CD4-positive, alpha-beta T cell treated with Interleukin-15 for 4 hours (primary cell): ENCODE measurements at places on chromosomes 1 and 21.

DNA sequence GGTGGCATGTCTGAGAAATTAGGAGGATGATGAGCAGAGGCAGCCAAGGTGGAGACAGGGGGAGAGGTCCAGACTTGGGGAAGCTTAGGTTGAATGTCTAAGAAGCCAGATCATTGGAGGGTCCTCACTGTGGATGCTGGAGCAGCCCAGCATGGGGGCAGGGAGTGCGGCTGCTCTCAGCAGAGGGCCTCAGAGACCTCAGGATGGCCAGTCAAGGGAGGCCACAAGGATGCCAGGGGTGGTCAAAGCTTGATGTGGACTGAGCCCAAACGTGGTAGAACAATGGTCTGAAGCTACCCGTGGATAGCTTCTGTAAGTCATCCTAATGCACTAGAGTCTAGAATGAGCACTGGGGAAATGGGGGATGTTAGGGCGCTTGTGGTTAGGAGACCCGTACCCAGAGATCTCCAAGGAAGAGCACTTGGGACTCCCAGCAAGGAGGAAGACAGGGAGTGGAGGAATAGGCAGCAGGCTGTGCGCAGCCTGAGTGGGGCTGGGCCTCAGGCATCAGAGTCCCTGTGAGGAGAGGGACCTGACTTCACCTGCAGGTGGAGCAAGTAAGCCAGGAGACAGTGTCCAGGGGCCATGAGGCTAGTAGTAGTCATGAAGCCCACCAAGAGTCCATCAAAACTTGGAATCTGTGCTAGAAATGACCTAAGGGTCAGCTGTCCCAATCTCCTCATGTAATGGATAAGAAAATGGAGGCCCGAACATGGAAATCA, 4.3 kb upstream of the S100A9 start:
- DNase-seq, result no peak

DNA sequence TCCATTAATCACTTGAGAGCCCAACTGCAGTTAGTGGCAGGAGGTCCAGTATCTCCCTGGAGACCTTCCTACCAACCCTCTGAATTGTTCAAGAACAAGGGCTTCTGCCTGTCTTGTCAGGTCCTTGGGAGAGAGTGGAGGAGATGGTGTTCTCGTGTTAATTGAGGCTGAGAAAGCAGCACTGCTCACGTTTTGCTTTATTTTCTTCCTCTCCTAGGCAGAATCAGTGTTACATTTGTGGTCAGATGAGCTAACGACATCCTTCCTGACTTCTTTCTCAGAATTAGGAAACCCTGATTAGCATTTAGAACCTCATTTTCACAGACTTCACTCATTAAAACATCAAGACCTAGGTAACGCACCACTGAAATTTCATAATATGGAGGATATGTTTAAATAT, 26.4 kb upstream of the LRIG2 start:
- DNase-seq, result peak; percentile 59

GRCh38 chr1:156342166-156342955, 4.0 kb downstream of the TSACC start:
- no peak for DNase-seq

- no peak for DNase-seq
Measured at GRCh38 chr21:39484711-39485276, 33.0 kb downstream of the SH3BGR start.

DNA sequence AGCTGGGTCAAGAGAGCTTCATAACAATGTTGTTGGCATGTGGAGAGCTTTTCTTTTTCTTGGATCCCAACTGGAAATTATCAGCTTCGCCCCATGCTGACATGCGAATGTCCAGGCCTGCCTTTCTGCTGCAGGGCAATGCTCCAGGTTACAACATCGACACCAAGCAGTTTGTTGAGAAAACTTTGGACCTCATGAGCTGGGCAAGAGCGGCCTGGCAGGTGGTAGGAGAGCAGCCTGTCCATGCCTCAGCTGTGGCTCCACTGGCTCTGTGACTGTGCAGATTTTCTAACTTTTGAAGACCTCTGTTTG, 41.4 kb downstream of the MTARC1 start:
- DNase-seq, result no peak

GRCh38 chr1:15851210-15852035, 3.9 kb downstream of the SPEN start:
- DNase-seq, result no peak

- no peak for DNase-seq
Measured at GRCh38 chr1:24553931-24554330, 2.0 kb upstream of the NCMAP start.

DNA sequence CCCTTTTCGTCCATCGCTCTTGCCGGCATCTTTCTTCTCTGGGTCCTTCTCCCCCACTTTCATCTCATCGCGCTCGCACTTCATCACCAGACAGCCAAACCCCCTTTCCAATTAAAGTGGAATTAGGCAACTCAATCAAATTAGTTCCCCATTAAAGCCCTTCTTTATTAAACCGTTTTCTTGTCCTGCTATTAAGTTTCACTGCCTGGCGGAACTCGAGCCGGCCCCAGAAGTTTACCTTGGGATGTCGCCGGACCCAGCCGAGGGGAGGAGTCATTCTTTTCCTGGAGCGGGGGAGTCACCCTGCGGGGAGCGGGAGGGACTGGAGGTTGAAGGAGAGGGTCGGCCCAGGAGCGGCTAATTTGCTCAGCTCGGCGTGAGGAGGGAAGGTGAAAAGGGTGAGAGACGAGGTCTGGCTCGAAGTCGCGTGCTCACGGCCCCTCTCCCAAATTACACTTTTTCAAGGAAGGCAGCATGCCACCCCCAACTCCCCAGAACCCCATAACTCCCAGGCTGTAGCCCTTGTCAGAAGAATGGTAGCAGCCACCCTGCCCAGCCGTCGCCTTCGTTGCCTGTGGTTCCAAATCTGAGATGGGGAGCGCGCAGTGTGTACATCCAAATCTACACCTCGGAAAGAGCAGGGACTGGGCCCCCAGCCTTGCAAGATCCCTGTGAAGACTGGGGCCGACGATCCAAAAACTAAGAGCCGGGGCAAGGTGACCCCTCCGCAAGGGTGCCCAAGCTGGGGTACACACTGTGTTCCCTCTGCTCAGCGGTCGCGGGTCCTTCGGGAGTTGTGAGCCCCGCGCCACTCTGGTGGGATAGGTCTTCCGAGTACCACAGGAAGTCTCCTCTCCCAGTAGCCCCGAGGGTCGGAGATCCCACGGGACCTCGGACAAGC, 6.4 kb downstream of the DMRTA2 start:
- no peak for DNase-seq

- no peak for DNase-seq
Measured at GRCh38 chr1:86423473-86423872, 498 bp upstream of the CLCA2 start.

DNA sequence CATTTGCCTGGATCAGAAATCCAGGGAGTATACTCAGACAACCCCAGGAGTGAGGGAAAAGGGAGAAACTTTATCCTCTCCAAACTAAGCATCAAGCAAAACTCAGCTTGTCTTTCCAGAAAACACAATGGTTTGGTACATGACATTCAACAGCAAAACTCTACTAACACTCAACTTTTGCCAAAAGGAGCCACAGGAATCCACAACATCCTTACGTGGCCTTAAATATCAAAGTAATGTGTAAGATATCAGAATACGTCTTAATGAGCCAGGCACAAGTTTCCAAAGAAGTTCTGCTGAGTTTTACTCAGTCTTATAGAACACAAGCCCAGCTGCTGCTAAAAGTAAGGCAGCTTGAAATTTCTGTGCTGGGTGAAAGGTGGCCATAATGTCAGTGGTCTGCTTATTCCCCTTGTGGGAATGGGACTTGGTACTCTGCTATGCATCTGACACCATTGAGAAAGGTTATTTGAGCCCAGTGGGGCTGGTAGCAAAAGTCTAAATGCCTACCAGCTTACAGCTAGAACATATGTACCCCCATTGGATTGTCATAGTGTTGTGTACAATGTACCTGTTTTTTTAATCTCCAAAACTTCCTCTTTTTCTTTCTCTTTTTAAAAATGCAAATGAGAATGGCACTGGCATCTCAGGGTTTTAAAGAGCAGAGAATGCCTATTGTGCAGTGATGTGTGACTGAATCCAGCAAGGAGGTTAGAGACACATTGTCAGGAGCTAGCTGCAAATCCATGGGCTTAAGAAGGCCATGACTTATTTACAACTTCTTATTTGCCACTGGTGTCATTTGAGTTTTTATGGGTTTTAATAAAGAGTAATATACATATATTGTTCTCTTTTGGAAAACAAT, 62.0 kb upstream of the ST6GALNAC3 start:
- no peak for DNase-seq

GRCh38 chr1:199084293-199084692, 445.5 kb downstream of the PTPRC start:
- no peak for DNase-seq

DNA sequence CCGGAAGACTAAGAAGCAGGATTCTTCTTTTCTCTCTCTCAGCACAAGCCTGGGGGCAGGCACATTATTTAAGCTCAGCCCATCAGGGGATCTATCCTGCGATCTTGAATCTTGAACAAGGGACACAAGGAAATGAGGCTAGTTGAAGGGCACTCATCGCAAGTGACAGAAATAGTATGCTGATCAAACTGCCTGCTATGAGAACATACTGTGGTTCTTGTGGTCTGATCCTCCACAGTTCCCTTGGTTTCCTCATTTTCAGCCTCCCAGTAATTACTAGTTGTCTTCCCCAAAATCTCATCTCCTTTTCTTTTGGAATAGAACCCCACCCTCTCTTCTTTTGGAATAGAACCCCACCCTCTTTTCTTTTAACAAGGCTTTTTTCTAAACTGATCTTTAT, 6.5 kb downstream of the ANKRD45 start:
- no peak for DNase-seq

GRCh38 chr1:26084091-26084561, 16.7 kb upstream of the TRIM63 start:
- DNase-seq, result no peak

DNA sequence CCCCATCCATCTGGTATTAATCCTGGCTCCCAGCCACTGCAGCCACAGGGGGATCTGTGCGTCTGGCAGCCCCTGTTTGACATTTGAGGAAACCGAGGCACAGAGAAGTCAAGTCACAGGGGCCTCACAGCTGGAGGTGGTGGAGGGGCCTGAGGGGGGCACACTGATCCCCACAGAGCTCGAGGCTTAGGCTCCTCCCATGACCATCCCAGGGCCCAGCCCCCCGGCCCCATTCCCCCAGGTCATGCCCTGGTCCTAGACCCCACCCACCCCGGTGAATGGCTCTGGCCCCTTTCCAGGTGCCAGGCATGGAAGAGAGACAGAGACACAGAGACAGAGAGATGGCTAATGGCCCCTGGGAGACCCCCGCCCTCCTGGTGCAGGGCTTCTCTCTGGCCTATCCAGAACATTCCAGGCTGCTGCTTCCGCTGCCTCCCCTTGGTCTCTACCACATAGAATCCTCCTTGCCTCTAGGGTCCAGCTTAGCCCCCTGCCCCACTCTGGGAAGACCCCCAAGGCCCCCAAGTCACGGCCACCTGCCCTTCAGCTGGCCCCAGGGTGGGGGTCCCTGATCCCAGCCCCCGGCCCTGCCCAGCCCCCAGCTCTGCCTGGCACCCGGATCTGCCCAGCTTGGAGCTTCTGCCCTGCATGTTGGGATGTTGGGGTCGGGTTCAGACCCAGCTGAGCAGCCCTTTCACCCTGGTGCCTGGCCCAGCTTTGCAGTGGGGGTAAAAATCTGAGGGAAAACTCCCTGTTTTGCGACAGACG, 29.2 kb upstream of the LRRC3 start:
- no peak for DNase-seq

DNA sequence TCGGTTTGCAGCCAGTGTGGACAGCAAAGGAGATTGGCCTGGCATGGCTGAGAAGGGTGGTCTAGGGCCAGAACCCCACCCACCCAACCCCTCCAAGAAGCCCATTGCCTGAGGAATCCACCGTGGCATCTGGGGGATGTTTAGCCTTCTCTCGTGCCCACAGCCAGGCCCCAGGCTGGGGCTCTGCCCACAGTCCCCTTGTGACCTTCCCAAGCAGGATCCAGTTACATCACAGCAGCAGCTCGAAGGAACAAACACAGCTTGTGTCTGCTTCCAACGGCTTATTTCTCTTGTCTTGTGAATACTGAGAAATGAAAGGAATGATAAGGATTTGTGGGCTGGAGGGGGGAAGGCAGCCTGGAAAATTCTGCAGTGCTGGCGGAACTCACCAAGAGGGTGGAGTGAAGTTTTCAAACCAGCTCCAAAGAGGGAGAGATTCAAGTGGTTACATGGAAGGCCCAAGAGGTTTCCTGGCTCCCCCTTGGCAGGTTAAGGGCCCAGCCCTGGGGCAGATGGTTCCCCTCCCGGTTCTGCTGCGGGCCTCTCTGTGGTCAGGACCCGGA, 61.6 kb downstream of the DHRS3 start:
- DNase-seq, result no peak

- DNase-seq, result peak; percentile 31
Measured at GRCh38 chr21:37220433-37220980, 46.6 kb downstream of the VPS26C start.

DNA sequence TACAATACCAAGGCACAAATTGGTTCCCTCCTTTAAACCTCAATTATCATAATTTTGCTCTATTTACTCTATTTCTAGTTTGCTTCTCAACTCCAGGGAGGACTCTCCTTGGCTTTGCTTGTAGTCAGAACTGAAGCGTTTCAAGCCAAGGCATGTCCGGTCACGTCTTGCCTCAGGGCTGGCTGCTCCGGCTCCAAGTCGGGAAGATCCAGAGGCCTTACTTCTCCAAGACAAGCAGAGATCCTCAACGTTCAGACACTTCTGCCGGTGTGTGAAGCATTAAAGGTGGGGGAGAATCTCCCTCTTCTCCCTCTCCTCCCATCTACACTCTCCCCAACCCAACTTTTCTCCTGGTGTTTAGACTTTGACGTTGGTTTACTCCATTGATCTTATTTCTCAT, 7.2 kb upstream of the HHAT start:
- DNase-seq, result no peak

DNA sequence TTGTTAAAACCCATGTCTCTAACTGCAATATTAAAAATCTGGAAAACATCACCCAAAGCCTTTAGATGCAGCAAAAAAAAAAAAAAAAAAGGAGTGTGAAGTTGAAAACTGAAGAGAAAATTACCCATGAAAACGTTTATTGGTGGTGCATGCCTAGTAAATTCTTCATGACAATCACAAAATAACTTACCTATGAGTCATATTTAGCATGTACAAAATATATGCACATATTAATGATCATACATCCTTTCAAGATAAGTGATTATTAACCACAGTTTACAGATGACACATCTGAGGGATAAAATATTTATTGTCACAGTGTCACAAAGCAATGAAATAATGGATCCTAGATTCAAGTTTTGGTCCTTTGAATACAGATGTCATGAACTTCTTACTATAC, 505.2 kb upstream of the NR5A2 start:
- DNase-seq, result no peak

DNA sequence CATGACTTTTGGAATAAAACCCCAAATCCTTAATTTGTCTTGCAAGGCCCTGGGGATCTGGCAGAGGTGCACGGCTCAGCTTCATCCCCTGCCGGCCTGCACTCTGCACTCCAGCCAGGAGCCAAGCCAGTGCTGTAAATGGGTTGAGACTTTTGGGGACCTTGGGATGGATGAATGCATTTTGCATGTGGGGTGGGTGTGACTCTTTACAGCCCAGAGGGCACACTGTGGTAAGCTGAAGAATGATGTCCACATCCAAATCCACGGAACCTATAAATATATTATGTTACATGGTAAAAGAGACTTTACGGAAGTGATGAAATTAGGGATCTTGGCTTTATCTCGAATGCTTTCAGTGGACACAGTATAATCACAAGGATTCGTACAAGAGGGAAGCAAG, 177.8 kb downstream of the EDEM3 start:
- DNase-seq, result no peak
